ENCODE measurements at places on chromosomes 3 and 15.

- no peak for DNase-seq
Measured at GRCh38 chr3:29324180-29324651, 43.3 kb downstream of the RBMS3 start.

DNA sequence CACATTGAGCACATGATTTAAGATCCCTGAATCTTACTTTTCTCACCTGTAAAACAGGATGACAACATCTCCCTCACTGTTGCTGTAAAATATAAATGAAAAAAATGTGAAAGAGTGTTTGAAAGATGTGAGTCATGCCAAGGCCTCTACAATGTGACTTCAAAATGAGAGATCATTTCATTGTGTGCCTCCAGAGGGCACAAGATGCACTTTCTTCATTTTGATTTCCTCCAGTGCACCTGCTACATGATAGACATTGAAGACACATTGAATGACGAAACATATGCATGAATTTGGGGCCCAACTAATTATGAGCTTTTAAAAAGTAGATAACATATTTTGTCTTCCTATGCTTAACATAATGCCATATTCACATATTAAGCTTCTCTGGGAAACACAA, 170.3 kb downstream of the MOBP start:
- no peak for DNase-seq

DNA sequence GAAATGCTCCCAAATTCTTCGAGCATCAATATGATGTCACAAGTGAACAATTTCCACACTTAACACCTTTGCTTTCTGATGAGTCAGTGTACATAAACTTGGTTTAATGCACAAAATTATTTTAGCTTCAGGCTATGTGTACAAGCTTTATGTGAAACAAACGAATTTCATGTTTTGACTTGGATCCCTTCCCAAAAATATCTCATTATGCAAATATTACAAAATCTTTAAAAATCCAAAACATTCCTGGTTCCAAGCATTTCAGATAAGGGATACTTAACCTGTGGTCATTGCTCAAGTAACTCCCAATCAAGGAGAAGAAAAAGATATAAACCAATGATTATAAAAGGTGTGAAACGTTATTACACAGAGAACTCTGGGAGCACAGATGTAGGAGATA, 25.2 kb downstream of the RAB5A start:
- DNase-seq, result no peak

GRCh38 chr15:31062911-31063310, 38.6 kb downstream of the TRPM1 start:
- DNase-seq, result no peak

DNA sequence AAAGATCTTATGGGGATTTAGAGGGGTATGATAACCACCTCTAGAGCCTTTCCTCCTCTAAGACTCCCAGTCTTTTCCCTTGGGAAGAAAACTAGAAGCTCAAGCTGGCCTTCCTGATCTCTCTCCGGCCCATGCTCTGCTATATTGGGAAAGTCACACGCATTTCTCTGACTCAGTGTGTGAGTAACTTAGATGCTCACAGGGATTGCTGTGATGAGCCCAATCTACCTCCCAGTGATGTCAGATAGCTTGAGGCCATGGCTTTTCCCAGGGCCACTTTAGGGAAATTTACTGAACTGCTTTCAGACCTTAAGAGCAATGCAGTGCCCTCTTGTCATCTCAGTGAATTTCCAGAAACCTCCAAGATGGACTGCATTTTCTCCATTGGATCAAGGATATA, 8.6 kb upstream of the ST8SIA2 start:
- no peak for DNase-seq

- DNase-seq, result no peak
Measured at GRCh38 chr15:97902140-97902780, 58.2 kb upstream of the ARRDC4 start.

GRCh38 chr3:126287171-126287535, 70.1 kb downstream of the KLF15 start:
- DNase-seq, result no peak

GRCh38 chr3:109364088-109364487, 26.7 kb upstream of the DPPA4 start:
- DNase-seq, result no peak

GRCh38 chr15:68930268-68931022, at the start of gene SPESP1:
SPESP1 (plus strand) TSS chr15:68930525; CDS start chr15:68930654, 129 bp downstream.
- DNase-seq, result peak; percentile 31

DNA sequence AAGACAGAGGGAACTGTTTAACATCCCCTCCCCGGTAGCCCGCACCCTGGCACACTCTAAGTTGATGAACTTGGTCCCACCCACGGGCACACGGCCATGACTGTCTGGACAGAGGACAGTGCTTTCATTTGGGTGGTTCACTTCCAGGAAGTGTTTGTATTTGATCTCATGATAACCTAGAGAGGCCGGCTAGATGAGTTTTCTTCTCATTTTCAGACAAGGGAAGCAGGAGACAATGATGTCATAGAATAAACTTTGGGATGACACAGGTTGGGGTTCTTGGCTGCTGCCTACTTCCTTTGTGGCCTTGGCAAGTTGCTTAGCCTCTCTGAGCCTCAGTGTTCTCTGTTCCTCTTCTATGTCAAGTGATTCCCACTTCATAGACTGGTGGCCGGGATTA, 16.1 kb upstream of the LYSMD4 start:
- DNase-seq, result no peak
